ENCODE measurements at places on chromosomes 2 and 18.

- no peak for DNase-seq
Measured at GRCh38 chr2:134791616-134792015, 46.8 kb upstream of the ACMSD start.

GRCh38 chr2:191050640-191050987, 36.6 kb upstream of the STAT1 start:
- no peak for DNase-seq

DNA sequence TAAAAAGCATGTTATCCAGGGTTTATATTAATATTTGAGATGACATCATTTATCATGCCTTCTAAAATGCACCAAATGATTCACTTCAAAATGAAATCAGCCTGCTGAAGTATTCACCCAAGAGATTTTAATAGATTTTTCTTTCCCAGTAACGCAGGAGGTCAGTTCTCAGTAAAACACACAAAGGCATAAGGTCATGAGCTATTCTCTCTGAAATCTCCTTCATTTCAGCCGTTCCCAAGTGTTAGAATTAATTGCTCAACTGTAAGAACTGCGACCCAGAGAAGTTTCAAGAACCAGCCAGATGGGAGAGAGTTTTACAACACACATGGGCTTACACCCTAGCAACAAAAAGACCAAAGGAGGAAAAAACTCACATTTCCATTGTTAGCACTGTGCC, 84.2 kb upstream of the PHLPP1 start:
- no peak for DNase-seq

- DNase-seq = no peak
Measured at GRCh38 chr2:32210767-32211408, 45.2 kb downstream of the SLC30A6 start.

DNA sequence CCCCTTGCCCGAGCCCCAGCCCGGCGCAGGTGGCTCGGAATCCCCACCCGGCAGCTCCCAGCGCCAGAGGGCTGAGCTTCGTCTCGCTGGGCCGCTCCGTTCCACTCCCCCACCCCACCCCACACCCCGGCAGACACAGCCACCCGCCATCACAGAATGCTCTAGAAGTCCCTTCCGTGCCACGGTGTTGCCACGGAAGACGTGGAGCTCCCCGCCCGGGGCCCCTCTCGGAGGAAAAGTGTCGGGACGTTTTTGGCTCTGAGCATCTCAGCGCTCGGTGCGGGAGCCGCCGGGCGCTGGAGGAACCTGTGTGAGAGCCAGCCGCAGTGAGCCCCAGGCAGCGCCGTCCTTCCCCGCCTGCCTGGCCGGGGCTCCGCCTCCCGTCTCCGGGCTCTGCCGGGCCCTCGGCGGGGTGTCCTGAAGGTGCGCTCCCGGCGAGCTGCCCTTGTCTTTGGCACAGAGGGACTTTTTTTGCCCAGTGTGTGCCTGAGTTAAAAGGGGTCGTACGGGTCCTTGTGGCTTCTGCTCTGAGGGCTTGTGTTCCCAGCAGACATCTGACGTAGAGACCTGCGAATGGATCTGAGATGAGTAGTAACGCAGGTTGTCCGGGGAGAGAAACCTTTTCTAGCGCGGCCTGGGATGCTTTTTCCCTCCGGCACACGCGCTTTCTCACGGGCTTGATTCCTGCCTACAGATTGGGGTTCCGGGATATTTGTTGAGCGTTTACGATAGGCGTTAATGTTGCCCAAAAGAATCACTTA, 1.8 kb downstream of the ZCCHC2 start:
- DNase-seq = peak; percentile 68

DNA sequence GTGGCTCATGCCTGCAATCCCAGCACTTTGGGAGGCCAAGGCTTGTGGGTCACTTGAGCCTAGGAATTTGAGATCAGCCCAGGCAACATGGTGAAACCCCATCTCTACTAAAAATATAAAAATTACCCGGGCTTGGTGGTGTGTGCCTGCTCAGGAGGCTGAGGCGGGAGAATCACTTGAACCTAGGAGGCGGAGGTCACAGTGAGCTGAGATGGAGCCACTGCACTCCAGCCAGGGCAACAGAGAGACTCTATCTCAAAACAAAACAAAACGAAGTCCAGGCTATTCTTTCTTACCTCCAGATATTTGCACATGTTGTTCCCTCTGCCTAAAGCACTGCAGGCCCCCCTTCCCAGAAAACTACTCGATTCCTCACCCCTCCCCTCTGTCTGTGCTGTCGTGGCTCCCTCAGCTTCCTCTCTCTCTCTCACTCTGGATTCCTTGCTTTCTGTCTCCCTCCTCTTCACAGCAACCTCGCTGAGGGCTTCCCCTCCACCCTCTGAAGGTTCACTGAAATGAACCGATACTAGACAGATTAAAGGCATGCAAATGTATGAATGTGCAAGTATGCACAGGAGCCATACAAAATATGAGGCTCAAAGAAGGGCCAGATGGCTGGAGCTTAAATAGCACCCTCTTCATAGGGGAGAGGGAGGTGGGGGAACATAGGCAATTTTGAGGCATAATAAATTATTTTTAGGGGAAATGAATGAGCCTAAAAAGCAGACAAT, 18.5 kb downstream of the TMEM177 start:
- peak; percentile 31 for DNase-seq

DNA sequence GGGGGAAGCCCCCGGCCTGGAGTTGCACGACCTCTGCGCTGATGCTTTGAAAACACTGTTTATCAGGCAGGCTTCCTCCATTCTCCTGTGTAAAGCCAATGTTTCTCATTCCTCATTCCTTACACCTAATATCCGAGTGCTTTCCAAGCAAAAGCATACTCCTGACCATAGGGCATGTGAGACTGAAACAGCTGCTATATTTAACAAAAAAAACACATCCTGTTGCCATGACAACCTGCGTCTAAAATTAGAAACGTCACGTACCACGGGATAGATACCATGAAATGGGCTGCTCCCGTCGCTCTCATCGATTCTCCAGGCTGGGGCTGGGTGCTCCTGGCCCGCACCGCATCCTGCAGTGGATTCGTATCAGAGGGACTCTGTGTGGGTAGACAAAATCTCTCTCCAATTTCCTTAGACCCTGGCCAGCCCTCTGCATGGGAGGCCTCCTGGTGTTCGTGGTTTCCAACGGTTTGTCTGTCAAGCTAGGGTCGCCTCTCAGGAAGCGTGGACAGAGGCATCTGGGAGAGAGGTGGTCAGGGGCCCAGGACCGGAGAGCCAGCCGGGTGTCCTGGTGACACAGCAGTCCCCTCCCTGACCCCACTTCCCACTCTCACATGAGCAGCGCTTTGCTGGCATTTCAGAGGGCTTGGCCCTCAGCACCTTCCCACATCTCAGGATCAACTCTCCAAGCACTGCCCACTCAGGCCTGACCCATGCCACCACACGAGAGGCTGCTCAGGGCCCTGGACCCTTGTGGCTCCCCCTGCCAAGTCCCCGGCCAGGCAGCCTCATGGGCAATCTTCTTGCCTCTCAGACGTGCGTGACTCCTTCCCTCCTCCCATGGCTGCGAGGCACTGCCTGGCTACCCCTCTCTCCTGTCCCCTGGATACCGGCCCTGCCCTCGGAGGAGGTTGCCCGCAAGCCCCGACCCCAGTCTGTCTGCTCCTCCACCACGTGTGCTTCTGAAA, 268.1 kb downstream of the NDUFA10 start:
- DNase-seq = no peak

- no peak for DNase-seq
Measured at GRCh38 chr18:73365018-73365417, 497.2 kb upstream of the NETO1 start.

GRCh38 chr2:43068631-43069517, 157.5 kb downstream of the ZFP36L2 start:
- DNase-seq = no peak

DNA sequence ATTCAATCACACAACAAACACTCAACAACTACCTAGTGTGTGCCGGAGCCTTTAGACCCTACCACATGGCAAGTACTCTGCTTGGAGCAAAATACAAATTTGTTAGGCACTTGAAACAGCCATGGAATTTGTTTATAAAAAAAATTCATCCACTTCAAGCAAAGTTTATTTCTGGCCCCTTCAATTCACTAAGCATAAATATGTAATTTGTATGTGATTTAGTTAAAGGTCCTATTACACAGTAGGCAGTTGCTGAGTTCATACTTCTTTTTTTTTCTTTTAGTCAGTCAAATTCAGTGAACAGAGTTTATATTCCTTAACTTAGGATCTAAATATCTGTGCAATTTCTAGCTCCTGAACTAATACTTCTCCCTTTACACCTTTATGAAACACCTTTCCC, 22.5 kb downstream of the GCFC2 start:
- DNase-seq = no peak

- no peak for DNase-seq
Measured at GRCh38 chr2:128682266-128682665, 363.6 kb upstream of the HS6ST1 start.

DNA sequence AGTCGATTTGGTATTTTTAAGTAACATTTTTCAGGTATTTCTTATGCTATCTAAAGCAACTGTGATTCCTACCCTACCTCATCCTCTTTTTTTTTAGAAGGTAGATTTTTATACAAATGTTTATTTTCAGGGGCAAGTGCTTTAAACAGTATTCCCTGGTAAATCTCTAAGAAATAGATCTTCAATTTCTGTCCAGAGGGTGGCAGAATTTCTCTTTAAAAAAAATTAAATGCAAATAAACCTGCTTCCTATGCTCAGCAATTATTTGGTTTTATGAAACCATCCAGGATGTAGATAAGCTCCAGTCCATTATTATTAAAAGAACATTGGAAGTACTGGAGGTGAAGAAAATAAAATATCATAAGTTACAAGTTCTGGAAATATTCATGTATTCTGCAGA, 191.9 kb downstream of the MYO3B start:
- DNase-seq = no peak

GRCh38 chr2:240103136-240103535, 33.0 kb downstream of the COPS9 start:
- no peak for DNase-seq

- peak; percentile 65 for DNase-seq
Measured at GRCh38 chr2:42141687-42142546, 27.2 kb upstream of the EML4 start.

DNA sequence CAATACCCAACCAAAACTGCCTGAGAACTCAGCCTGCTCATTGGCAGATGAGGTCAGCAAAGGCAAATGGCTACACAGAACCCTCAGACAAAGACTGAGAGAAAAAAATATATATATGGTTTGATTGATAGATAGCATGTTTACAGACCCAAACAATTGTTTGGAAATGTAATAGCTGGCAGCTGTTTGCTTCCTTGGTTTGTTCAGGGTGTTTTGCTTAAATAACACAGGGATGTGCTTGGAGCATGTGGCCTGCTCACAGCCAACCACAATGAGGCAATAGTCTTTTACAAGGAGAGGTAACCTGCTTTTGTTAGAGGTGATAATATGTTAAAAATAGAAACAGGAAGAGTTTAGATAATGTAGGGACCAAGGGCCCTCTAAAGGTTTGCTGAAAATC, 84.5 kb downstream of the PDK1 start:
- DNase-seq = no peak

DNA sequence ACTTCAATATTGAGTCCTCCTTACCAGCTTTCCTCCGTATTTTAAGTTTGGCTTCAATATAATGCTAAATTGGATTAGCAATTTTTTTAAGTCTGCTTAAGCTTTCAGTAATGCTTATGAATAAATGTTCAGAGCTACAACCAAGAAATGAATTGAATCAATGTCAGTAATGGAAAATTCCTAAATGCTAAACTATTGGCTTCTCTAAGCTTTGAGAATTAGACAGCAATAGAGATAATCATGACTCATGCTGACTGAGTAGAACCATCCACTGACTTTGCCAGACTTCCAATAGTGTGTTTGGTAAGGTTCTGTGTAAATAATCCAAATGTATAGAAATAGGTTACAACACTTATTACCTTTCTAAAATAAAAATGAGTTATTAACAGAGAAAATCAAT, 8.9 kb upstream of the PDE1A start:
- no peak for DNase-seq

DNA sequence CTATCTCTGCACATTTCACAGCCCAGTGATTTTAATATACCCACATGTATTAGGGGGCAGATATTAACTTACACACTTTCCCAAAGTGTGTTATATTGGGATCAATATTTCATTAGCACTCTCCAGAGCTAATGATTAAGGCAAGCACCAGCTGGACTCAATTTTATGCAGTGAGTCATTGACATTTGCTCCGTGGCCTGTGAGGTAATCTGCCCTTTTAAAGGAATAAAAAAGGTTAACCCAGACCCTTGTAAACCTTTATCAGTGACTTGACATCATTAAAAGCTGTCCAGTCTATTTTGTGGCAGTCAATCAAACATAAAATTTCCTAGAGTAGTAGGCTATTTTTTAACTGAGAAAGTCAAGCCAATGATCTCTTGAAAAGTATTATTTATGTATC, 1870.4 kb upstream of the CELF4 start:
- DNase-seq = no peak

- no peak for DNase-seq
Measured at GRCh38 chr2:23507267-23508065, 122.5 kb downstream of the KLHL29 start.

GRCh38 chr18:79963658-79964329, 649 bp upstream of the HSBP1L1 start:
- DNase-seq = no peak

DNA sequence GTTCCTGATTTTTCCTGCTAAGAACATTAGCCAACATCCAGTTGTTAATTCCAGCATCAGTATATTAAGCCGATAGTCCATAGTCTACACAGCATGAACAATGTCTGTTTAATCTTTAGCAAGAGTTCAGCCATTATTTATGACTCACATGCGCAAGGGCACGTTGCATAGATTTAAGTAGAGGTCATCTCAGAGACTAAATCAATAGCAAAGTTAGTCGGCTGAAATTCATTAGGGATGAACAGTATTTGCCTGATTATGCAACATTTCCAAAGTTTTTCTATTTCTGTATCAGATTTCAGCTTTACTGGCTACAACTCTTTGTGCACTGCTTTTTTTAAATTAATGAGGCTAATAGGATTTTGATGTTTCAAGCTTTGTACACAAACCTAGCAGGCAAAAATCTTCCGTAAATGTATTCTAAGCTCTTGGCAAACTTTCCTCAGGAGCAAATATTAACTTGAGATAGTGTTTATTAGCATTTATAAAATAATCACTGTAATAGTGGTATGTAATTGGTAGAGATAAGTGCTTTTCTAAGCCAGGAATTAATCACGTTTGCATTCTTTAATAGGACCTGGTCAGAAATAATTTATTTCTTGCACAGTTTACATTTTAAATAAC, 578.7 kb upstream of the ID2 start:
- no peak for DNase-seq

DNA sequence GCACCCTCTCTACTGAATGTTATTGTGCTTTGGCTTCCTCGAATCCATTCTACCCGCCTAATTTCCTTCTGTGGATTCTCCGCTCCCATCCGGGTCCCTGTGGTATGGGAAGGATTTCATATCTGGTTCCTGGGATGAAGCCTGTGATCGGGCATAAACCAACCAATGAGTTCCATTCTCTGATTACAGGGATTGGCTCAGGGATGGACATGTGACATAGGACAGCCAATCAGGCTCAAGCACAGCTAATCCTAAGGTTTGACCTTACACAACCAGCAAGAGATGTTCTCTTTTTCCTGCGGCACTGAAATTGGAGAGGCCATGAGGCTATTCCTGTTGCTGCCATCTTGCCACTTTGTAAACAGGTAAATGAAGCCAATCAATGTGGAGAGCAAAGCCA, 168.1 kb upstream of the SMAD2 start:
- no peak for DNase-seq

- no peak for DNase-seq
Measured at GRCh38 chr2:105712981-105713596, 31.6 kb upstream of the NCK2 start.

GRCh38 chr2:95374029-95374428, 28.5 kb upstream of the FAHD2A start:
- no peak for DNase-seq

- DNase-seq = no peak
Measured at GRCh38 chr18:77044866-77045664, 87.5 kb downstream of the MBP start.
